Activated T-helper 2 cell treated with anti-CD3 and anti-CD28 coated beads, Interferon-gamma antibody, Interleukin-2, Interleukin-4, amounts not matched to agents 10 μg/mL and 5 μg/mL and 100 μg/mL, durations not matched to agents 14 hours and 24 hours and 36 hours (primary cell): ENCODE measurements at places on chromosomes 16 and 17.

- peaks cover 2% of the 10 kb centered on the region for H3K27me3 ChIP-seq
- no peak for DNase-seq
- H3K4me3 ChIP-seq: no peak overlapping the region
- no peaks in the 10 kb centered on the region for H3K4me1 ChIP-seq
- H3K27ac ChIP-seq: no peak overlapping the region
- no peaks in the 10 kb centered on the region for H3K36me3 ChIP-seq
Measured at GRCh38 chr17:36686123-36686669, 84.8 kb downstream of the MRM1 start.

DNA sequence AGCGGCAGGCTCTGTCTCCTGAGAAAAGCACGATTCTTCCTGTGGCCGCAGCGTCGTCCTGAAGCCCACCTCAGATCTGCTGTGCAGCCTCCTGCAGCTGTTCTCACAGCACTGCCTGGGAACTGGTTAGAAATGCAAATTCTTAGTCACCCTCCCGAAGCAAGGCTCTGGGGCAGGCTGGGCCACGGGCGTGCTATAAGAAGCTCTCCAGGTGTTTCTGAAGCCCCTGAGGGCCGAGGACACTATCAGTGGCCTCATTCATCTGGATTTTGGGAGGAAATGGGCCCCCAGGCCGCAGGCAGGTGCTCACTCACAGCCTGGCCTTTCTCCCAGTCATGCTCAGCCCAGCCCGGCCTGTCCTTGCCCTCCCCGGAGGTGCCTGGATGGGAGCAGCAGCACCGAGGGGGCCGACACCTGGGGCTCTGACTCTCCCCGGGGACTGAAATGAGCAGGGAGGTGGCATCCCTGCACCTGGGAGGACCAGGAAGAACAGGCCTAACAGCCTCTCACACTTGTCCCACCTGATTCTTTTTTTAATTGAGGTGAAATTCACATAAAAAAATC is 10.4 kb upstream of the NLRC3 start:
- peaks cover 29% of the 10 kb centered on the region for H3K36me3 ChIP-seq
- H3K4me1 ChIP-seq: peaks cover 7% of the 10 kb centered on the region
- no peak for DNase-seq
- no peak overlapping the region for H3K4me3 ChIP-seq

DNA sequence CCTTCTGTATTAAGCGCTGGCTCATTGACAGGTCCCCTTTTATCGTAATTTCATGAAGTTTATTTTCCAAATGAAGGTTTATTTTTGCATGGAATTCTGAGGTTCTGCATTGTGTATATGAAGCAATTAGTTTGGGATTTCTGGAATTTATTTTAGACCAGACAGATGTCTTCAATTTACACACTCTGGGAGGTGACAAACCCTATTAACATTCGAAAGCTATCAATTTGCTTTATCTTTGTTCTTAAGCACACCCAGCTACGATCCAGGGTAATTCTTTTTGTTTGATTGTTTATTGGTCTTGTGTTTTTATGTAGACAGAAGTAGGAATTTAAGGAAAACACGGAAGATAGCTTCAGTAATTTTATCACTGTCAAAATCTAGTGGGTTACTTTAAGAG is 264.6 kb downstream of the HS3ST3A1 start:
- peaks cover 12% of the 10 kb centered on the region for H3K27me3 ChIP-seq
- H3K4me1 ChIP-seq: peaks cover 4% of the 10 kb centered on the region
- H3K36me3 ChIP-seq: no peaks in the 10 kb centered on the region
- no peak for DNase-seq

- no peaks in the 10 kb centered on the region for H3K27me3 ChIP-seq
- no peak overlapping the region for H3K4me3 ChIP-seq
- H3K27ac ChIP-seq: peak overlapping the region; percentile 26
- H3K4me1 ChIP-seq: peaks cover 15% of the 10 kb centered on the region
- no peaks in the 10 kb centered on the region for H3K36me3 ChIP-seq
Measured at GRCh38 chr16:57413301-57413730, 8.7 kb downstream of the CCL17 start.

GRCh38 chr16:84175350-84176081 is 11.3 kb downstream of the TAF1C start:
- H3K4me1 ChIP-seq: peaks cover 12% of the 10 kb centered on the region
- peaks cover 7% of the 10 kb centered on the region for H3K27me3 ChIP-seq
- H3K36me3 ChIP-seq: peaks cover 9% of the 10 kb centered on the region
- DNase-seq: no peak
- no peak overlapping the region for H3K27ac ChIP-seq

DNA sequence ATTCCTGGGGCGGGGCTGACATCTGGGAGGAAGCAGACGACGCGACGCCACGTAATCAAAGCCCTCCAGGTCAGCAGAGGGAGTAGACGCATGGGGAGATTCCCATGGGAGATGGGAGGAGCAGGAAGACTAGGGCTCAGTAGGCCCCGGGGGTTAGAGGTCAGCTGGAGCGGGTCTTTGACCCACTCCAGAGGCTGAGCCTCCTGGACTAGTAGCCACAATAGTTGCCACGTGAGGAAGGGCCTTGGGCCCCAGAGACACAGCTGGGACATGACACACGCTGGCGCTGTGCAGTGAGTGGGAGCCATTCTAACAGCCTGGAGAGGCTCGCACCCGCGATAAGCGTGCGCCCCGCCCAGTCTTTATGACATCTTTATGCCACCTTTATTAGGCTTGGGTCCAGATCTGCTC is 95.7 kb upstream of the AMZ2 start:
- no peak overlapping the region for H3K4me3 ChIP-seq
- no peaks in the 10 kb centered on the region for H3K4me1 ChIP-seq
- H3K36me3 ChIP-seq: no peaks in the 10 kb centered on the region
- H3K27me3 ChIP-seq: no peaks in the 10 kb centered on the region

DNA sequence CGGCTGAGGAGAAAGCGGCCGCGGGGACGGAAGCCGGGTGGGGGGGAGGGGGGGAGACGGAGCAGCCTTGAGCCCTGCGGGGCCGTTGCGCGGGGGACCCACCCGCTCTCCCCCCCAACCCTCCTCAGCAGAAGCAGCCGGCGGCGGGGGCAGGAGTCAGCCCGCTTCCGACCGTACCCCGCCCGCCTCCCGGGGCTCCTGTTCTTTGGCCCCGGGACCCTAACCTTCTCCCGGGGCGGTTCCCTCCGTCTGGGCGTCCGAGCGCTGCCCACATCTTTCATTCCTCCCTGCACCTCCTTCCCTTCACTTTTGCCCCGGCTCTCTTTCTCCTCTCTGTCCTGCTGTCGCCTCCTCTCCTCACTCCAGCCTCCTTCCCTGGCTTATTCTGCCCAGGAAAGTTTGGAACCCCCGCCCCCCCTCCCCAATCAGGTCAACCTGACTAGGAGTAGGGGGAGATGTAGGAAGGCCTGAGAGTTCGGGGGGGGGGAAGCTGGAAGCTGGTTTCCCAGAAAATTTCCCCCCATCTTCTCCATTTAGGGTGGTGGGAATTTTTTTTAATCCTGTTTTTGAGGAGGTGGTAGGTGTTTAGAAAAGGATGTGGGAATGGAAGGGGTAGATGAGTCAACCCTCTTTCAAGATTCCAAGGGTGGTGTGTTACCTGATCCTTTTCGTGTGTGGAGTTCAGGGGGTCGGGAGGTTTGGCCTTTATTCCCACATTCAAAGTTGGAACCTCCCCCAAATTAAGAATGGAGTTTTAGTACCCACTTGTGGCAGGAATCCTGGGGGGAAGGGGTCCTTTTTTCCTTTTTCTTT is 427 bp upstream of the NLK start:
- DNase-seq: no peak
- H3K27ac ChIP-seq: peak overlapping the region; percentile 69
- H3K4me1 ChIP-seq: peaks cover 56% of the 10 kb centered on the region
- H3K27me3 ChIP-seq: peaks cover 9% of the 10 kb centered on the region
- H3K4me3 ChIP-seq: peak overlapping the region; percentile 83

DNA sequence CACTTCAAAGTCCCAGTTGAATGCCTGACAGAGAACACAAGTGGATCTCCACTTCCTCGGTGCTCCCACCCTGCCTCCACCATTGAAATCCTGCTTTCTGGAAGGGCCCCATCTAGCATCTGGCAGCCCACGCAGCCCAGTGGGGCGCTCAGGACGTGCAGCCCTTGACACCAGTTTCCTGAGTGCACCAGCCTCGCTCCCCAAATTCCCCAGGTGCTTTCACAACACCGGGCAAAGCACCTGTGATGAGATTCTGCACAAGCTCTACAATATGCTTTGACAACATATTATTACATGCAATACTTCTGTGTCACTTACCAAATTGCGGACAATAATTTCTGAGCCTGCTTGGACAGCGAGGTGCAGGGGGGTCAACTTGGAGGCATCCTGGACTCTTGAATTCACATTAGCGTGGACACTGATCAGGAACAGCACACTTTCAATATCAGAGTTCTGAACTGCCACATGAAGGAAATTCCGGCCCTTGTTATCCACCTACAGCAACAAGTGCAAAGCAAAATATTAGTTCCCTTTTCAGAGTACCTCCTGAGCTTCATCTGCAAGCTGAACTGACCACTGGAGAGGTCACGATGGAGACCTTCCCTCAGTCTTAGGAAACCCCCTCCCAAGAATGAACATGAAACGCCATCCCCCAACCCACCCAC is 33.9 kb downstream of the CYB5D2 start:
- peaks cover 82% of the 10 kb centered on the region for H3K36me3 ChIP-seq
- peaks cover 39% of the 10 kb centered on the region for H3K4me1 ChIP-seq
- H3K4me3 ChIP-seq: peak overlapping the region; percentile 73
- no peaks in the 10 kb centered on the region for H3K27me3 ChIP-seq

- no peak overlapping the region for H3K27ac ChIP-seq
- peaks cover 27% of the 10 kb centered on the region for H3K36me3 ChIP-seq
- H3K4me1 ChIP-seq: peaks cover 4% of the 10 kb centered on the region
- no peaks in the 10 kb centered on the region for H3K27me3 ChIP-seq
- no peak for DNase-seq
Measured at GRCh38 chr16:8649829-8650554, 24.4 kb upstream of the ABAT start.

DNA sequence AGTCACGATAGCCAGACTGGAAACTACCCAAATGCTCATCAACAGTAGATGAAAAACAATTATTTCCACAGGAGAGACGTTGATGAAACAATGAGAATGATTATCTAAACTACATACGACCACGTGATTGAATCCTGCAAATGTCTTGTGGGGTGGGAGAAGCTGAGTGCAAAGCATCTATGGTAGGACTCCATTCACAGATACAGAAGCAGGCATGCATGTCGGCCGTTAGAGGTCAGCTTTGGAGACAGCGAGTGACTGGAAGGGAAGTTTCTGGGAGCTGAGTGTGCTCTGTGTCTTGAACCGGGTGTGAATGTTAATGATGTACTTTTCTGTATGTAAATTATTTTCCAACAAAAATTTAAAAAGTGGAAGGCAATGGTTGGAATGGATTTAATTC is 71.5 kb upstream of the DNAJA2 start:
- no peak overlapping the region for H3K27ac ChIP-seq
- H3K36me3 ChIP-seq: no peaks in the 10 kb centered on the region
- no peak overlapping the region for H3K4me3 ChIP-seq
- H3K27me3 ChIP-seq: peaks cover 6% of the 10 kb centered on the region
- DNase-seq: no peak

DNA sequence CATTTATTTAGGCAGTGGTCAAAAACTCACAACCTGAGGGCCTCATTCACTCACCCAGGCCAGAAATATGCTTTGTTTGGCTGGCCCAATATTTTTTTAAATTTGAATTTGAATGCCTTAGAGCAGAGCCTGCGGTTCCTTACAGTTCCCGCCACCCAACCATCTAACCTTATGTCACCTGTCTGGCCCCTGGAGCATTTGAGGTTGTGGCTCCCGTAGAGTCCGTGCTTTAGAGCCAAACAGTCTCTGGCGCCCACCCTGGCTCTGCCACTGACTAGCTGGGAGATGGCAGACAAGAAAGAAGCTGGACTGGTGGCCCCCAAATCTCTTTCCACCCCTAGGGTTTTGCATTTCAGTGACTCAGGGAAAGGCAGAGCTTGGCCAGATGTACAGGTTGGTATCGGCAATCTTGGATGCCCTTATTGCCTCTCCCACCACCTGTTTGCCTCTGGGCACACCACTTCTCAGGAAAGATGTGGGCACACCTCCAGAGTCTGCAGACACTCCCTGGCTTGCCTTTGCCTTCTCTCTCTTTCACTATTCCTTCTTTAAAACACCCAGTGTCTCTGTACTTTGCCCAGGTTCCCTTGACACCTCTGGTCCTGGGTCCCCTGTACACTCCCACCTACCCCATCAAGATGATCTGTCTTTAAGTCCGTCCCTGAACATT is 1.9 kb upstream of the MAP3K14 start:
- peaks cover 1% of the 10 kb centered on the region for H3K27me3 ChIP-seq
- peaks cover 54% of the 10 kb centered on the region for H3K4me1 ChIP-seq
- no peak overlapping the region for H3K4me3 ChIP-seq
- H3K27ac ChIP-seq: no peak overlapping the region
- H3K36me3 ChIP-seq: peaks cover 26% of the 10 kb centered on the region

DNA sequence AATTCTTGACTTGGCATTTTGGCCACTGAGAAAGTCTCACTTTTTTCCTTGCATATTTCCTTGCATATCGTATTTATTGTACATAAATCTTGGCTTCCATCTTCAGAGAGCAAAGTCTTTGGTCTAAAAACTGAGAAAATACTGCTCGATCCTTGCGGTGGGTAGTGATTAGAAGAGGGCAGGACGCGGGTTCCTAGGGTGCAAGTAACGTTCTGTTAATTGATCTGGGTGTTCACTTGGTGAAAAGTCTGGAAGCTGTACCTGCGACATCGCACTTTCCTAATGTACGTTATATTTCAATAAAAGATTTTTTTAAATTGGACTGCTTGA is 758 bp upstream of the UBALD2 start:
- no peak for DNase-seq
- H3K4me1 ChIP-seq: peaks cover 51% of the 10 kb centered on the region
- H3K27me3 ChIP-seq: no peaks in the 10 kb centered on the region
- H3K27ac ChIP-seq: peak overlapping the region; percentile 80

- H3K4me3 ChIP-seq: no peak overlapping the region
- peaks cover 4% of the 10 kb centered on the region for H3K27me3 ChIP-seq
- H3K27ac ChIP-seq: no peak overlapping the region
- no peaks in the 10 kb centered on the region for H3K36me3 ChIP-seq
Measured at GRCh38 chr16:14958323-14958600, 16.6 kb upstream of the PDXDC1 start.

DNA sequence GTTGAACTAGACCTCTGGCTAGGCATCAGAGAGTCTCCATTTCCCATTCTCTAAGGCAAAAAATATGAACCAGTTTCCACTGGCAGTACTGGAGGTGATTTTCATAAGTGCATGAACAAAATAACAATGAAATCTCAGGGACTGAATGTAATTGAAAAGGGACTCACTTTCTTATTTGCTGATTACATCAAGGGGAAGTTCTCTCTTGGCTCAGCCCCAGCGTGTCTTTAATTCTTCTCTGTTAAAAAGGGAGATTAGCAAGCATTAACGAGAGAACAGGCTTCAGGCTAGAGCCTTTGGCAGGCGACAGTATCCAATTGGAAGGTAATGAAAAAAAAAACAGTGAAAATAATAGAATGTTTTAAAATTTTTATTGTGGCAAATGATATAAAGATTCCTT is 34.0 kb upstream of the ADAMTS18 start:
- DNase-seq: no peak
- H3K27ac ChIP-seq: no peak overlapping the region
- H3K27me3 ChIP-seq: no peaks in the 10 kb centered on the region
- no peaks in the 10 kb centered on the region for H3K36me3 ChIP-seq
- no peaks in the 10 kb centered on the region for H3K4me1 ChIP-seq
